SW 1271 (cell line): ENCODE measurements at places on chromosomes 4 and X.

DNA sequence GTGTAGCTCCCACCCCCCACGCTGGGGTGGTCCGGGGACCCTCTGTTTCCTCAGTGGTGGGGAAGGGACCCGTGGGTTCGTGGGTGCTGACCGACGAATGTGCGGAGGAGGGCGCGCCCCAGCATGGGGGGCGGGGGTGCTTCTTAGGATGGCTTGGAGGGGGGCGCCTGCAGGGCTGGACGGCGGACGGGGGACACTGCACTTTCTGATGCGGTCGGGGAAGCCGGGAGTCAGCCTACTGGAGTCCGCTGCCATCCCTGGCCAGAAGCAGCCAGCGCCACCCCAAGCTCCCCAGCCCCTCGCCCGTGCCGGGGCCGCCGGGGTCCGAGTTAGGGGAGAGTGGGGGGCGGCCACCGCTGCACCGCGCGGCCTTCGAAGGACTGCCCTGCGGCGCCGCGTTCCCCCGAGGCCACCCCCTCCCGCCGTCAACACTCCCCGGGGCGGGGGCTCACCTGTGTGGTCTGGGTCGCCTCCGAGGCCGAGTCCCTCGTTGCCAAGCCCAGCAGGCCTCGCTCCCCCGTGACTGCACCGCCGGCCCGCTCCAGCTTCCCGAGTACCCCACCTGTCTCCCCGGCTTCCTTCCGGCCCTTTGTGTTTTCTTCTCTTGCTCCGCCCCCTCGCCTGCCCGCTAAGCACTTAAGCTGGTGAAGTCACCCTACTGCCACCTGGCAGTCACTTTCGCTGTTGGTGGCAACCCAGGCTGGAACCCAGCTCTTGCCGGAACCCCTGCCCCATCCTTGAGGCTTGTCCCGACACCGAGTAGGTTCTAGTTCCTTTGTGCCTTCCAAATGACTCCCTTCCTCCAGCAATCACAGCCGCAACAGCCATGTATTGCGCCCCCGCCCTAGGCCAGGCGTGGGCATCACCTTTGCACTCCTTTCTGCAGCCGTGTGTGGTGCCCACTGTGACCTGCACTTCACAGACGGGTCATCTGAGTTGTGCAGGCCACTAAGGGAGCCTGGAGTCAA lies at the start of gene OCIAD2:
TSS of gene OCIAD2 (minus strand) at position 569 of the 968 bp plus-strand sequence. CDS start 2,225 bp downstream, outside the sequence.
- peak; percentile 28 for DNase-seq

DNA sequence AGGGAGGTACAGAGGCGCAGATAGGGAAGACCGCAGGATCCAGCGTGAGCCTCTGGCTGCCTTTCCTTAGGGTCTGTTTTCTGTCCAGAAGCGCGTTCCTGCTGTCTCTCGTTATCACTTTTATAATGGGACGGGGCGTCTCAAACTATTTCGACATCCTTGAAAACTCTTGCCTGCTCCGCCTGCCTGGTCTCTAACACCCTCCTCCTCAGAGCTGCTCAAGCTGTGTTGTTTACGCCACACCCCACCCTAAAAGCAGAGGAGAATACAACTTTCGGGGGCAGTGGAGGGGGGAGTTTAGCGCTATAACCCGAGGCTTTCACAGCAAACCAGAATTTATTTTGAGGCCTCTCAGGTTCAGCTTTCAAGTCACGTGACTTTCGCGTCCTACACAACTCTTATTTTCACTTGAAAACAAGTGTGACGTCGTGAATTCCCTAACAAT lies 646 bp upstream of the FAM3A start:
- DNase-seq = no peak

DNA sequence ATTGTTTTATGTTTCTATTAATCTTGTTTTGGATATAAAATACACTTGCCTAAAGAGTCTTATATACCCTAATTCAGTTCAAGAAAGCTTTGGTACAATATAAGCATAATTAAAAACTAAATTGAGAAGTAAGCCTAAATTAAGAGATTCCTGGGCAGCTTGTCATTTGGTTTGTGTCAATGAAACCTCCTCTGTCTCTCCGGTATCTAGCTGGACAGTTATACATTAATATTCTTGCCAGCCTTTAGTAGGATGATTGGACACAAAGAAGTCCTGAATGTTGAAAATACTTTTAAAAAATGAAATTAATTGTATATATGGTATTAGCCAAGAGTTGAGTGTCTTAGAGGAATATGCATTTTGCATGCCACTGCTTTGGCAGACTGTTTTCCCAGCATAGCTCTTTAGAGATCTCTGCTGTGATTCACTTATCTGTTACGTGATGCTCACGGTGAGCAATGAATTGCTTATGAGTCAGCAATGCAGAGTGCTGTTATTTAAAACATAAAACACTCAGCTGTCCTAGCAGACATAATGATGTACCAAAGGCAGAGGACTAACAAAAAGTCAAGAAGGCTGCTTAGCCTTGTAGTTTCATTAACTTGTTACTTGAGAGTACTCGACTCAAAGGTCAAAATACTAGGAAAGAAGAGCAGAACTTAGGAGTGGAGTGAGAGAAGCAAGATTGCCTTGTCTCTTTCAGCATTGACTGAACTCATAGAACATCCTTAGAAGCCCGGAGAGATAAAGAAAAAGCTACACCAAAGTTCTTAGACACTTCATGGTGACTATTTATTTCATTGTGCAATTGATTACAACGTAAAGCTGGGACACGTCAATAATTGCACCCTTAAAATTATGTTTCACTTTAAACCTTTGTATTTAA lies 1296.1 kb upstream of the PCDH7 start:
- DNase-seq = peak; percentile 70

DNA sequence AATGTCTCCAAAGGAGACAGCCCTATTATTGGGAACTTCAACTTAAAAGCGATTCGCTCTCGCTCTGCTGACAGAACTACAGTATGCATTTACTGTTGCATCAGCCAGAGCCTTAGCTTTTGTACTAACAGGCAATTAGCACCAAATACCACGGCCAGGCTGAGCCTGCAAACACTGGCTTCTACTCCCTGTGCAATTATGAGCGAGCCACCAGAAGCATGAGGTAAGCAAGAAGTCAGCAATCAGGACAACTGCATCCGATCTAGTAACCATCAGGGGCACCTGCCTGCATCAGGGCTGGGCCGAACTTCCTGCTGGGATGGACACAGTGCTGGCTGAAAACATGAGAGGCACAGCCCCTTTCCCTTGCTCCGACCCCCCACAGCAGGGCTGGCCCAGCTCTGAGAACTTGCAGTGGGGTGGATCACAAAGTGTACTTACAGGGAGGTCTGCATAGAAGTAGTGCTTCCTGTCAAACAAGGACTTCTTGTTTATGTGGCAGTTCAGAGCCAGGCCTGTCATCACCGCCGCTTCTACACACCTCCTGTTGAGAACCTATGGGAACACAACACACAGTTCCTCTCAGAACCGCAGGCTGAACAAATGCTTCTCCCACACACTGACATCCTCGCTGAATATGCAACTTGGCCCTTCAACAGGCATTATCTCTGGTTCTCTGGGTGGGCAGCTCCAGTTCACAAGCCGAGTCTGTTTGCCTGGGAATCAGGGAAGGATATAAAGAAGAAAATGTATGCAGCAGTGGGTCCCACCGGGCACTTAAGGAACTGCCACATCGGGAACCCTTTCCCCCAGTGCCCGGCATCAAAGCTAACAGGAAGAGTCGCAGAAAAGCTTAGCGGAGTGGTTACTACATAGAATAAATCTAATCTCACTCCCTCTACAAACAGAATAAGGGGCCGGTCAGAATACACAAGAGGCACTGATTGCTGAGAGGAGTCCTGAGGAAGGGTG lies 41.5 kb downstream of the GATB start:
- DNase-seq = no peak

- no peak for DNase-seq
These were observed 9.2 kb upstream of the SORCS2 start for GRCh38 chr4:7183161-7183560.

DNA sequence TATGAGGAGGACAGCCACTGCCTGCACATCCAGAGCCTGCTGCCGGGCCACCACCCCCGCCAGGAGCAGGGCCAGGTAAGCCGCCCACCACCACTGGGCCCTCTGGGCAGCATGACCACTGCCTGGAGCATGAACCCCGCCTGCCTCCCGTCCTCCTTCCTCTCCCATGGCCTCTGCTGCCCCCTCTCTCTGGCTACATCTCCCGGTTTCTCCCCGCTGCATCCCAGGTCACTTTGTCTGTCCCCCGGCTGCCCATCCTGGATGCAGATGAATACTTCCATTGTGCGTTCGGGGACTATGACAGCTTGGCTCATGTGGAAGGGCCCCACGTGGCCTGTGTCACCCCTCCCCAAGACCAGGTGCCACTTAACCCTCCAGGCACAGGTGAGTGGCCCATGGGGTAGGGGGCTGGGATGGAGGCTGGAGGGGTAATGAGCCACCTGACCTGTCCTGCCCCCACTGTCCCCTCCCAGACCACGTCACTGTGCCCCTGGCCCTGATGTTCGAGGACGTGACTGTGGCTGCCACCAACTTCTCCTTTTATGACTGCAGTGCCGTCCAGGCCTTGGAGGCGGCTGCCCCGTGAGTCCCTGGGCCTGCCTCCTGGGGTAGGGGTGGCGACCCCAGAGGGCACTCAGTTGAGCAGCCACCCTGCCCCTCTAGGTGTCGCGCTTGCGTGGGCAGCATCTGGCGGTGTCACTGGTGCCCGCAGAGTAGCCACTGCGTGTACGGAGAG lies 6.0 kb downstream of the PLXNB3 start:
- no peak for DNase-seq

GRCh38 chr4:15753786-15754185 lies 24.3 kb upstream of the CD38 start:
- no peak for DNase-seq

DNA sequence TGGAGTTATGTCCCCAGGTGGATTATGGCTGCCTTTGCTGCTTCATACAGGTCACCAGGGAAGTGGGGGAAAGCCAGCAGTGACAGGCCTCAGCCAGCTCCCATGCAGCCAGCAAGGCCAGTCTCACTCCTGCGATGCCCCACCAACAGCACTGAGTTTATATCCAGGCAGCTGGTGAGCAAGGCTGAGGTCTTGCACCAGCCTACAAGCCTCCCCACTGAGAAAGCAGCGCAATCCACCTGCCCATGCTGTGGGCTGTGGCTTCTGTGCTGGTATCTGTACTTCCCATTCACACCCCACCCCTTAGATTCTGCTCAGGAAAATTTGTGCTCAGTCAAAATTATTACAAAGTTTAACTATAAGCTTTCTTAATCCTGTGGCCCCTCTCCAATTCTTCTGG lies 153.5 kb downstream of the HHIP start:
- no peak for DNase-seq

GRCh38 chrX:15500497-15500966 lies at the start of gene BMX:
Gene BMX (plus strand): TSS chrX:15500807. CDS start chrX:15508354, 7,547 bp downstream.
- no peak for DNase-seq

GRCh38 chr4:57426779-57427395 lies 316.7 kb upstream of the IGFBP7 start:
- peak; percentile 5 for DNase-seq

GRCh38 chr4:79211490-79211889 lies 114.4 kb downstream of the NAA11 start:
- no peak for DNase-seq

- DNase-seq = no peak
These were observed 200.2 kb downstream of the LRBA start for GRCh38 chr4:150814873-150815272.

DNA sequence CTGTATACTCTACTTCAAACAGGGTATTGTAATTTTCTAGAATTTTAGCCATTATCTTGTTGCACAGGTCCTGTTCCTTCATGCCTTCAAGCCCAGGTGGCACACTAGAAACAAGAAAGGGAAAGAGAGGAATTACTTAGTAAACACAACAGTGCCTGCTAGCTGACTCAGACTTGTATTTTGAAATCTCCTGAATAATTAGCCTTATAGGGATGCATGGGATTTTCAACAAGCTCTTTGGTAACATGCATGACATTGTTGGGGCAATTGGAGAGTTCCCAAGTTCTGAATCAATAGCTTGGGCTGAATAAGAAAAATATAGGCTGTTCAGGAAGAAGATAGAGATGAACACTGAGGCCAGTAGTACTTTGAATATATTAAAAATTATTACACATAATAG lies 118.8 kb downstream of the FAM13A start:
- DNase-seq = no peak

- DNase-seq = no peak
These were observed 20.0 kb downstream of the SH3KBP1 start for GRCh38 chrX:19867411-19867732.

- DNase-seq = no peak
These were observed 12.3 kb downstream of the UGDH start for GRCh38 chr4:39514888-39515401.

DNA sequence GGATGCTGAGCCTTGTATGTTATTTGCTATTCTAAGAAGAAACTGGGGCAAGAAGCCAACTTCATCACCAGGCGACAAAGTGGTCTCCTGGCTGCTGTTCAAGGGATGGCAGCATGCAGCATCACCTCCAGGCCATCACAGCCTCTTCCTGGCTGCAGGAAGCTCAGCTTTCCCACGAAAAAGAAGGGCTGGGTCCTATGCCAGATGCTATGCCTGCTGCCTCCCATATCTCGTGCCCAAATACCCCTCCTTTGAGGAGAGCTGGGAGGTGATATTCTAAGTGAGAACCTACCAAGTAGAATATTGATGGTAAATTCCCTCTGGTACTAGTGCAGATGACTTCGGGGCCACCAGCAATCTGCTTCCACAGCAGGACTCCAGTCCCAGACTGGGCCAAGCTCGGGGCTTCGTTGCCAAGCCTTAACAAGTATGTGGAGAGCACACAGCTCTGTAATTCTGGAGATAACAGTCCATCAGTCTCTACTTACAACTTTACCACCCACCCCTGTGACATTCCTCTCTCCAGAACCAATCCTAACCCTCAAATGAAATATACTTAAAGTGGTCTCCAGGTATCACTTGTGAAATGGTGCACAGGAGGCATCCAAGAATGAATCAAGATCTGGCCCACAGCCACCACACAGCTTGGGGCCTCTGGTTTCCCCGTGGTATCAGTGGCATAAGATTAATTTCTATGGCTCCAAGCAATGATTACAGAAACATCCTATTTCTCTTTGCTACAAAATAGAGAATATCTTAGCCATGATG lies 149.3 kb downstream of the PALLD start:
- no peak for DNase-seq

GRCh38 chr4:118745357-118745756 lies 60.2 kb downstream of the METTL14 start:
- DNase-seq = no peak

- no peak for DNase-seq
These were observed 143.8 kb downstream of the ACTRT1 start for GRCh38 chrX:127908384-127908783.

DNA sequence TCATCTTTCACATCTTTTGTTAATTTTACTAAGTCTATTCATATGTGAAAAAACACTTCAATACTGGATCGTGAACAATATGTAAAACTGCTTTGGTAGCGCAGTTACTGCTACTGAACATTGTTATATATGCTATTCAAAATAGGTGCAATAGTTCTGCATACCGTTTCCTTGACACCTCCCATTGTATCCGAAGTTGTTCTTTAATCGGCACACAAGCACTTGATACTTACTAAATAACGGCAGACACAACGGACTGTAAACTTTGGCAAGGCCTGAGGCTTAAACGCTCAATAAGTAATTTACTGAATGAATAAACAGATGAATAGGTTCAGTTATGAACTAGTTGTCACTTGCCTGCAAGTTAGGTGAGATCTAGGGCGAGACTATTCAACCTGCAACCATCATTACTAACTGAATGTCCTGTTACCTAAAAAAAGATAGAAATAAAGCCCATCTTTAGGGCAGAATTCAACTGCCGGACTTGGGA lies 620 bp downstream of the ANAPC10 start:
- DNase-seq = no peak
